ENCODE measurements at places on chromosomes 7 and 10.

- no peak for DNase-seq
Measured at GRCh38 chr7:157881048-157881771, 544.4 kb downstream of the DNAJB6 start.

GRCh38 chr10:127195571-127196281 lies 665 bp downstream of the INSYN2A start:
- DNase-seq: no peak

DNA sequence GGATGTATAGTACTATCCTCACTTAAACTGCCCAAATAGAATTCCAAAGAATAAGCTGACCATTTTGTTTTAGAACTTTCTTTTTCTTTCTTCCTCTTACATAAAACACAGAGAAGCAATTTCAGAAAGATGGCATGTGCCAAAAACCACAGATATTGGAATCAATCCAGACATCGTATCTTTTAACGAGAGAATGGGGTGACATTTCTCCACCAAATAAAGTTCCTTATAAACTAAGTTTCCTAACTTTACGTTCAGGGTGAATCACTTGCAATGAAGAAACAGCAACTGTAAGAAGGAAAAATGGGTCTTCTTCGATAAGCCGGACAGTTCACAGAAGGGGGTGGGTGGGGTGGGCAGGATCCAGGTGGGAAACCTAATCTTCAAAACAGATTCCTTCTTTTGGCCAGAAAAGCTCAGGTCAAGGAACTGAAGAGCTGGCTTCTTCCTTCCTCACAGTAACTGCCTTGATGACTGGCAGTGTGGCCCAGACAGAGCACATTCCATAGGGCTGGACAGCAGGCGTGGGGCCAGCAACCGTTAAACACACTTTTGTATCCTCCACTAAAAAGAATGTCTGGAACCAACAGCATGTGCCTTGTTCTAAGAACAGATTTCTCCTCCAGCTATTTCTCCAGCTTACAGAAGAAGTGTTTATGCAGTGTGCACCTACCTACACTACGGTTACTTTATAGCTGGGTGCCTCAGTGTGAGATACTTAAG lies 31.5 kb downstream of the CREB3L2 start:
- DNase-seq: no peak

- no peak for DNase-seq
Measured at GRCh38 chr7:102433219-102434038, at the start of gene ORAI2. Gene ORAI2, plus strand, starts transcription at chr7:102433575. Its CDS starts 5,382 bp downstream, at chr7:102438957.

DNA sequence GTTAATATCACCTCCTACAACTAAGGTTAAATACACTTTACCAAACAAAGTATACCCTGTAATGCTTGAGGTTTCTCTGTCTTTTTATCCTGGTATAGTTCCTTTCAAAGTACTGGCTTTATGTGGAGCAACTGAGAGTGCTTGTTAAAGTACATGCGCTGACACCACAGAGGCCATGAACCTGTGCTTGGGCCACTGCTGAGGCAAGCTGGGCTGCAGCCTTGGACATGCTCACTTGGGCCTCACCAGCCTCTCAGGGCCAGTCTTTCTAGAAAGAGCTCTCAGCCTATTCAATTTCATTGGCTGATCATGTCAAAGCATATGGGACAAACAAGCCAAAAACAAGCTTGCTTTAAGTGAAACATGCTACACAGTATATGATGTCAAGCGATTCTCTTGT lies 126.1 kb upstream of the DNAJB12 start:
- no peak for DNase-seq

DNA sequence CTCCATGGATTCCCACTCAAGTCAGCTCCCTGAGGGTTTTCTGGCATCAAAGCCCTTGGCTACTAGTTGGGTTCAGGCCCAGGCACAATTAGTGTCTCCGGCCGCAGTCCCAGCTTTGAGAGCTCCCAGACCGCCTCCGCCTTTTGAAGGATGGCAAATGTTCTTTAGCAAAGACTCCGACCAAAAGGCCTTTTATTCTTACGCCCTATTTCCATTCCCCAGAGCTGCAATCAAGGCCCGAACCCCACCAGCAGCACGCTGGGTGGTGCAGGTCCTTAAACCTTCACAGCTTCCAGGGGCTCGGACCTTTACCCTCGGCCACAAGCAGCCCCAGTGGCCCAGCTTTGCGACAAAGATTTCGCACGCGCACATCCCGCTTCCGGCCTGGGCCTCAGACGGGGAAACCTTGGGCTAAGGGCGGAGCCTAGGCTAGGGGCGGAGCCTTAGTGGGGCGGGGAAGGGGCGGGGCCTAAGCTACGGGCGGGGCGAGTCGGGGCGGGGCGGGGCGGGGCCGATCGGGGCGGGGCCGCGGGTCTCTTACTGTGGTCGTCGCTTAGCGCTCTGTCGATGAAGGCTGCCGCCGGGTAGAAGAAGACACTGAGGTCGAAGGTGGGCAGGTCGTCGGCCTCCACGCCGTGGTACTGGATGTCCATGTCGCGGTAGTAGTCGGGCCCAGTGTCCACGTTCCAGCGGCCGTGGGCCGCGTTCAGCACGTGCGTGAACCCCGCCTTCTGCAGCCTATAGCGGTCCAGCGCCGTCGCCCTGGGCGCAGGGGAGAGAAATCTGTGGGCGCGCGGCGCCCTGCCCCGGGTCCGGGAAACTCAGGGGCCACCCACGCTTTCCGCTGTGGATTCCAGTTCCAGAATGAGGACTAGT lies 68.0 kb upstream of the SAMD8 start:
- no peak for DNase-seq

- DNase-seq: no peak
Measured at GRCh38 chr10:118167056-118167700, 120.4 kb upstream of the RAB11FIP2 start.

DNA sequence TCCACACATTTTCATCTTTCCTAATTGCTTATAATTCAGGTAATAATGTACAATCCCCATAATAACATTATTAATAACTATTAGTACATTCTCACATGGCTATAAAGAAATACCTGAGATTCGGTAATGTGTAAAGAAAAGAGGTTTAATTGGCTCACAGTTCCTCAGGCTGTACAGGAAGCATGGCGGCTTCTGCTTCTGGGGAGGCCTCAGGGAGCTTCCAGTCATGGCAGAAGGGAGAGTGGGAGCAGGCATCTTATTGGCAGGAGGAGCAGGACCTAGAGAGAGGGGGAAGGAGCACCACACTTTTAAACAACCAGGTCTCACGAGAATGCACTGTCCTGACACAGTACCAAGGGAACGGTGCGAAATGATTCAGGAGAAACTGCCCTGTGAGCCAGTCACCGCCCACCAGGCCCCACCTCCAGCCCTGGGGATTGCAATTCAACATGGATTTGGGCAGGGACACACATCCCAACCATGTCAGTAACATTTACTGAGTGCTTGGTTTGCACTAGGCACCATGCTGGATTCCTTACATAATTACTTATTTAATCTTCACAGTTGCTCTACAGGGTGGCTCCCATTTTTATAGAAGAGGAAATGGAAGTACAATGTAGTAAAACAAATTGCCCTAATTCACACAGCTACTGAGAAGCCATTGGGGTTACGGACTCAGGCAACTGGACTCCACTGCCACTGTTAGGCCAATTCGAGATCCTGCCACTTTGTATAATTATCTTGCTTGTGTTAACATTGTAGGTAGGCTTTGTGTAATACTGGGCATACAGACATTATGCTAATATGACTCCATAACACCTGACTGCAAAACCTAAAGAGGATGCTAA lies 8.7 kb upstream of the ESYT2 start:
- DNase-seq: peak; percentile 52
